ENCODE measurements at places on chromosomes 5 and 9.

- no peak for DNase-seq
Observed at GRCh38 chr9:115250621-115251032, 132.7 kb upstream of the TNC start.

- no peak for DNase-seq
Observed at GRCh38 chr5:163695830-163696578, 190.6 kb downstream of the MAT2B start.

- DNase-seq, result no peak
Observed at GRCh38 chr9:35257986-35258659, 96.3 kb downstream of the UNC13B start.

DNA sequence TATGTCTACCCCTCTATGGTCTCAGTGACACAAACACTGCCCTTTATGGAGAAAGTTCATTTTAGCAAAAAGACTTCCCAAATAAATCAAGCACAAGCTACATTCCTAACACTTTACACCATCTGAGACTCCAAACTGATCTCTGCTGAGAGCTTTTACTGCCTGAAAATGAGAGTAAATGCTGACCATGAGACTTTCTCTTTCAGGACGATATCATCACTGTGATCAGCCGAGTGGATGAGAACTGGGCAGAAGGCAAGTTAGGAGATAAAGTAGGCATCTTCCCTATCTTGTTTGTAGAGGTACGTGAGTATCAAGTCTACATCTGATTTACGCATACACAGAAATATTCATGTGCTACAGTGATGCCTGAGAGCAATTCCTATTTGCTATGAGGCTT is 67.5 kb downstream of the SH3RF2 start:
- DNase-seq, result no peak

GRCh38 chr5:139342423-139342723 is 719 bp downstream of the PAIP2 start:
- DNase-seq, result no peak
